ENCODE measurements at places on chromosomes 11 and 22. TPM values are rescaled to one million over a fixed set of nuclear protein-coding genes. Genes with fewer than 3 reads are reported as not detected.

DNA sequence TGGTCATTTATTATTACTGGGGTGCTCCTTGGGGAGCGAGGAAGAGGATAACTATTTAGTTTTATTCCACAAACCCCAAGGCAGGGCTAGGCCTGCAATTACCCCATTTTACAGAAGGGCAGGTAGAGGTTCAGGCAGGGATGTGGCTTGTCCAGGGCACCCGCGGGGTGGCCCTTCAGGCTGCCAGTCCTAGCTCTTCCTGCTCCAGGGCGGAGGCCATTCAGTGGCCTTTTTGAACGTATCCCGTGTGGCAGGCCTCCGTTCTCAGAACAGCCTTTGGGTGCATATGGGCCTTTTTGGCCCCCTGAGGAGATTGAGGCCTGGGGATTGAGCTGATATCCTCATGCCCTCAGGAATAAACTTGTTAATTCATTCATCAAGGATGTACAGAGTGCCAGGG is 66.2 kb downstream of the MPPED1 start:
- no peak overlapping the region for H3K4me3 ChIP-seq
- peaks cover 20% of the 10 kb centered on the region for H3K27me3 ChIP-seq
- no peaks in the 10 kb centered on the region for H3K36me3 ChIP-seq
- H3K27ac ChIP-seq: no peak overlapping the region

Gene TSPO
- total RNA-seq: 132 TPM

GRCh38 chr11:70886676-70887541 is 365.5 kb downstream of the SHANK2 start:
- H3K4me3 ChIP-seq: no peak overlapping the region
- DNase-seq: no peak
- no peaks in the 10 kb centered on the region for H3K36me3 ChIP-seq
- H3K27ac ChIP-seq: no peak overlapping the region

DNA sequence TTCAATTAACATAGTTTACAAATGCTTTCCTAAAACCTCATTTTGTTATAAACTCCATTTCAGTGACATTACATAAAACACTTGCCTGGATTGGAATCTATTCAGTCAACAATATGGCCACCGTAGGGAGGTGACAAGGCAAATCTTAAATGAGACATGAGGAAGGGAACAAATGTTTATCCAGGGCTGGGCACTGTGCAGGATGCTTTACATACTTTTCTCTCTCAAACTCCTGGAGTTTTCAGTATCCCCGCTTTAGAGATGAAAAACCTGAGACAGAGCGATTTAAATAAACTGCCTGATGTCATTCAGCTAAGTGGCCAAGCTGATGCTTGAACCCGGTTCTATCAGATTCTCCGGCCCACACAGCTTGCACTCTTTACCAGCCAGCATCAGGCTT is 259.9 kb downstream of the CADM1 start:
- no peak overlapping the region for H3K4me3 ChIP-seq
- H3K27ac ChIP-seq: no peak overlapping the region
- no peak for DNase-seq
- H3K27me3 ChIP-seq: no peaks in the 10 kb centered on the region
- no peaks in the 10 kb centered on the region for H3K4me1 ChIP-seq
- no peaks in the 10 kb centered on the region for H3K36me3 ChIP-seq

DNA sequence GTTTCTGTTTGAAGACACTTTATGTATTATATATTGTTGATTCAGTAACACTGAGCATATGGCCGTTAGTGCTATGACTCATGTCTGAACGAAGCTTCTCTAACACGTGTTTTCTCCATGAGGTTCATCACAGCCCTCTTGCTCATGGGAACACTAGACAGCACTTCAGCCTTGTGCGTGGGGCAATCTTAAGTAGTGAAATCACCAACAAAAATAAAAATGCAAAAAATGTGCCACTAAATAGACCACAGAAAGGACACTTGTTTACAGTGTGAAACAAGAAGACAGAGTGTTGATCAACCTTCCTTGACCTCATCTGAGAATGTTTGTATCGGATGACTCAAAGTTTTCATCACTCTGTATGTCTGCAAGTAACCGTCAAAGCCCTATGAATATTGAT is 94.5 kb downstream of the FDX1 start:
- no peaks in the 10 kb centered on the region for H3K36me3 ChIP-seq
- H3K4me1 ChIP-seq: no peaks in the 10 kb centered on the region
- no peak overlapping the region for H3K27ac ChIP-seq
- H3K4me3 ChIP-seq: no peak overlapping the region
- H3K27me3 ChIP-seq: no peaks in the 10 kb centered on the region
- no peak for DNase-seq

- H3K27ac ChIP-seq: peak overlapping the region; percentile 94
- H3K4me3 ChIP-seq: no peak overlapping the region
- H3K4me1 ChIP-seq: peaks cover 38% of the 10 kb centered on the region
- H3K36me3 ChIP-seq: no peaks in the 10 kb centered on the region
- peak; percentile 84 for DNase-seq
Measured at GRCh38 chr22:30426388-30427353, 1.1 kb downstream of the MTFP1 start.

DNA sequence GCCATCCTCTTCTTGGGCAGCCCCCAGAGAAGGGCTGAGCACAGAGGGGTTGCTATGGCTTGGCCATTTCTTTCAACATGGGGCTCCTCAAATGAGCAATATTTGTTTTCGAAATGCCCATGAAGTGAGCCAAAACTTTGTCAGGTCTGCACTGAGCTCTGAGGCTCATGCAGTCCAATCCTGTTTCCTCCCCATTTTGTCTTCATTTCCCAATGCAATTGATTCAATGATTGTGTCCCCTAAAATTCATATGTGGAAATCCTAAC is 60.6 kb upstream of the CD44 start:
- no peaks in the 10 kb centered on the region for H3K27me3 ChIP-seq
- DNase-seq: no peak
- no peak overlapping the region for H3K27ac ChIP-seq
- no peak overlapping the region for H3K4me3 ChIP-seq
- no peaks in the 10 kb centered on the region for H3K36me3 ChIP-seq

DNA sequence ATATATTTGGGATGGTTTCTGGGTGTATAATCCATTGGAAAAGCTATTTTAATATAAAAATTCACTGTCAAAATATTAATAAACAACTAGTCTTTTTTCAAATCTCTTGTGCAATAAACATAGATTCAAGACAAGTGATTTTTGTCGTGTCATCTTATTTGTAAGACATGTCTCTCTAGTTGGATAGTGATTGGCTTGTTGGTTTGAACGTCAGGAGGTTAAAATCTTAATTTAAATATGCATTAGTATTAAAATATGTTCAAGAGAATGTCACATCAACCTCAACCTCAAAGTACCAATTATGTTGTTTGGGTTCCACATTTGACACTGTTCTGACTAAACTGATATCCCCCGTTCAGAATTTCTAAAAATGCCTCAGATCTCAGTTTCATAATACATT is 287.6 kb downstream of the CASP12 start:
- no peak for DNase-seq
- no peaks in the 10 kb centered on the region for H3K36me3 ChIP-seq
- no peak overlapping the region for H3K4me3 ChIP-seq
- H3K4me1 ChIP-seq: no peaks in the 10 kb centered on the region
- no peak overlapping the region for H3K27ac ChIP-seq

Gene RASGRP2
- 26.7 TPM for total RNA-seq

GRCh38 chr22:35891442-35891841 is 137.2 kb downstream of the RBFOX2 start:
- no peaks in the 10 kb centered on the region for H3K4me1 ChIP-seq
- H3K27me3 ChIP-seq: no peaks in the 10 kb centered on the region
- H3K4me3 ChIP-seq: peak overlapping the region; percentile 53
- peak overlapping the region; percentile 85 for H3K27ac ChIP-seq
- no peaks in the 10 kb centered on the region for H3K36me3 ChIP-seq

DNA sequence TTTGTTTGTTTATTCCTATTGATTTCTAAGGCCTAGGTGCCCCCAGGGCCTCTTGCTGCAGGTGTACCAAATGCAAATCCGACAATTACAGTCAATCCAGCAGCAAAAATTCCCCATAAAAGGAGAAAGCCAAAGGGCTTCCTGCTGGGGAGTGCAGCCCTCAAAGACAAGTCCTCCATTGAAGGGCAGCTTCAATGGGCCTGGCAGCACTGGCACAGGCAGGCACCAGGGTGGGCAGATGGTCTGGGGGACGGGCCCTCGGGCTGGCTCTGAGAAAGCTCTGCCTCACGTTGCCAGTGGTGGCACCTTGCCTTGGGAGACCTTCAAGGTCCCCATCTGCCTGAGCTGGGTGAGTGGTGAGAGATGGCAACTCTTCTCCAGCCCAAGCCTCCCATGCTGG is 128.0 kb downstream of the DSCAML1 start:
- no peak overlapping the region for H3K4me3 ChIP-seq
- H3K27ac ChIP-seq: no peak overlapping the region
- H3K27me3 ChIP-seq: no peaks in the 10 kb centered on the region
- H3K4me1 ChIP-seq: peaks cover 11% of the 10 kb centered on the region
- H3K36me3 ChIP-seq: no peaks in the 10 kb centered on the region

GRCh38 chr22:45656577-45656976 is 15.1 kb upstream of the ATXN10 start:
- no peaks in the 10 kb centered on the region for H3K27me3 ChIP-seq
- no peaks in the 10 kb centered on the region for H3K36me3 ChIP-seq
- H3K27ac ChIP-seq: no peak overlapping the region
- DNase-seq: no peak

DNA sequence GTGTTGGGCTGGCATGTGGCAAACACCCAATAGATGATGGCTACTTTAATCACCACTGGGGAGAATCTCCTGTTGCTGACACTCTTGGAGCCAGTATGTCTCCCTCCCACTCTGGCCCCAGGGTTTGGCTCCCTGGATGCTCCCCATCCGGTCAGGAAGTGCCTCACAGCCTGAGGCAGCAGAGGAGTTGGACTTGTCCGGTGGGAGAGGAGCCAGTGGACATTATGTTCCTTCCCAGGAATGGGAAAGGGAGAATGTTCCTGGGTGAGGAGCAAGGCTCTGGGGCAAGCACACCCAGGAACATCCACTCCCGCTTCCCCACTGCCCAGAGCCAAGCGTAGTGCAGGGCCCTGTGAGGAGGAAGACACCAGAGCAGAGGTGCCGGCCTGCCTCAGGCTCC is 84.6 kb upstream of the NAV2 start:
- no peak overlapping the region for H3K4me3 ChIP-seq
- peak overlapping the region; percentile 78 for H3K27ac ChIP-seq
- H3K36me3 ChIP-seq: no peaks in the 10 kb centered on the region
- DNase-seq: peak; percentile 97

- no peak overlapping the region for H3K27ac ChIP-seq
- H3K4me3 ChIP-seq: no peak overlapping the region
- H3K36me3 ChIP-seq: no peaks in the 10 kb centered on the region
- no peaks in the 10 kb centered on the region for H3K4me1 ChIP-seq
- DNase-seq: no peak
Measured at GRCh38 chr11:3627291-3627690, 14.5 kb downstream of the ART5 start.

Gene SLC17A6
- total RNA-seq: not detected

- H3K27me3 ChIP-seq: no peaks in the 10 kb centered on the region
- no peak overlapping the region for H3K27ac ChIP-seq
- H3K36me3 ChIP-seq: peaks cover 19% of the 10 kb centered on the region
- no peaks in the 10 kb centered on the region for H3K4me1 ChIP-seq
- H3K4me3 ChIP-seq: no peak overlapping the region
Measured at GRCh38 chr11:57560146-57560545, 7.3 kb downstream of the UBE2L6 start.

DNA sequence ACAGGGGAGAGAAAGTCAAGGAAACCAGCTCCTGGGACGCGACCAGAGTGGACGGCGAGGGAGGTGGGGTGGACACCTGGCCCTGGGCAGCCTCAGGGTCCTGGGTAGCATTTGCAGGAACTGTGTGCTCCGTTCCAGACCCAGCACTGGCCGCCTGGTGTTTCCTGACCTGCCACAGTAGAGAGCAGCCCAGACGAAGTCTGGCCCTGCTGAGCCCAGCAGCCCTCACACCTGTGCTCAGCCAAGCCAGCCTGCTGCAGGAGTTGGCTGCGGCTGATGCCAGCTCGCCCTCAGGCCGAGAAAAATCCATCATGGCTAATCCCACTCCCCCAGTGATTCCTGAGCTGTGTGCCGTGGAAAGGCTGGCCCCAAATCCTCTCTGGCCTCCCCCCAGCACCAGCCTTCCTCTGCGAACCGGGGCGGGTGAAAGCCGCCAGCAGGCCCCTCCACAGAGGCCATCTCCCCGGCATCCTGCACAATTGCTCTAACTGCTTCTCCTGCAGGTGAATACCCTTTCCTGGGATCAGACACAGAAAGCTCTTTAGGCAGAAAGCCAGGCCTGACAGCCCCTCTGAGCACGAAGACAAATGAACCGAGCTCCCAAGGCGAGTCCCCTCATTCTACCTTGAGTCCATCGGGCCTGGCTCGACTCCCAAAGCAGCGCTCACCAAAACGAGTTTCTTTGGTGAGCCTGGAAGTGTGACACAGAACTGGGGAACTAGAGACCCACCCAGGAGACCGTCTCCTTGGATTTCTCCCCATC is 88.6 kb downstream of the RTL6 start:
- no peak overlapping the region for H3K27ac ChIP-seq
- H3K27me3 ChIP-seq: no peaks in the 10 kb centered on the region
- DNase-seq: peak; percentile 55

Gene PAX6
- total RNA-seq: not detected

- H3K27ac ChIP-seq: peak overlapping the region; percentile 100
- H3K27me3 ChIP-seq: no peaks in the 10 kb centered on the region
- H3K4me3 ChIP-seq: peak overlapping the region; percentile 61
Measured at GRCh38 chr22:46046299-46046685, 69.3 kb upstream of the WNT7B start.

DNA sequence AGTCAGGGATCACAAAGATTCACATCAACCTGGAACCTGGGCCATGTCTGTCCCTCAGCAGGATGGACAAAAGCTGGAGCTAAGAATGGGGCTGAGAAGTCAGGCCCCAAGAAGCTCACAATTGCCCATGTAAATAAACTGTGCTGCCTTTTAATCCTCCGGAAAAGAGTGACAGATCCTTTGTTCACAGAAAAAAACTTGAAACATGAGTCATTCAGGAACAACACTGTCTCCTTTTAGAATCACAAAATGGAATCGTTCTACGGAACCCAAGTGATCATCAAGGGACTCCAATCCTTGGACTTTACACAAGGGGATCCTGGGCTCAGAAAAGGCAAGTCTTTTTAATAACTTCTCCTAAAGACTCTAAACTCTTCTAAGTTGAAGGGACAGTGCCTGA is 36.1 kb downstream of the RELT start:
- peaks cover 21% of the 10 kb centered on the region for H3K36me3 ChIP-seq
- no peak overlapping the region for H3K27ac ChIP-seq
- no peaks in the 10 kb centered on the region for H3K27me3 ChIP-seq
- no peak for DNase-seq
- no peak overlapping the region for H3K4me3 ChIP-seq

Gene BIK
- not detected for total RNA-seq

DNA sequence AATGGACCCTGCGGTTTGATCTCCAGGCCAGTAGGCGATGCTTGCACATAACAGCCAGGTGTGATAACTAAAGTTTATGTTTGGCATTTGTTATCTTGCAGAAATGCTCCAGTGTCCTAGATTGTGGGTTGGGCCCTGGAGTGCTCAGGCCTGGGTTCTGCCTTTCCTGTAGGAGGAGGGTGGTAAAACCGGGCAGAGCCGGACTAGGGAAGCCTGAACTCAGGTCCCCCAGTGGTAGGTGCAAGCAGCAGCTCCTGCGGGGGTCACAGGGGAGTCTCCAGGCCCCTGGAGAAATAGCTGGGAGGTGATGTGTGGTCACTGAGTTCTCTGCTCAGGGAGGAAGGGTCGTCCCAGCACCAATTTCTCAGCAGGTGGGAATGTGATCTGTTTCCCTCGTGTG is 538.3 kb upstream of the ANO3 start:
- no peak overlapping the region for H3K4me3 ChIP-seq
- H3K27ac ChIP-seq: no peak overlapping the region
- DNase-seq: no peak
- no peaks in the 10 kb centered on the region for H3K27me3 ChIP-seq
- H3K4me1 ChIP-seq: no peaks in the 10 kb centered on the region

GRCh38 chr11:66035653-66036333 is 9.5 kb upstream of the CATSPER1 start:
- no peak overlapping the region for H3K4me3 ChIP-seq
- H3K27me3 ChIP-seq: no peaks in the 10 kb centered on the region
- no peaks in the 10 kb centered on the region for H3K36me3 ChIP-seq
- no peak overlapping the region for H3K27ac ChIP-seq
- DNase-seq: no peak
- H3K4me1 ChIP-seq: no peaks in the 10 kb centered on the region

Data from sigmoid colon (tissue), 7 donors.